ENCODE measurements at places on chromosomes 5 and 9.

GRCh38 chr9:120569556-120569955, 10.4 kb downstream of the CDK5RAP2 start:
- DNase-seq: no peak

- DNase-seq: peak; percentile 57
Measured at GRCh38 chr9:90991953-90992352, 190.3 kb downstream of the SYK start.

DNA sequence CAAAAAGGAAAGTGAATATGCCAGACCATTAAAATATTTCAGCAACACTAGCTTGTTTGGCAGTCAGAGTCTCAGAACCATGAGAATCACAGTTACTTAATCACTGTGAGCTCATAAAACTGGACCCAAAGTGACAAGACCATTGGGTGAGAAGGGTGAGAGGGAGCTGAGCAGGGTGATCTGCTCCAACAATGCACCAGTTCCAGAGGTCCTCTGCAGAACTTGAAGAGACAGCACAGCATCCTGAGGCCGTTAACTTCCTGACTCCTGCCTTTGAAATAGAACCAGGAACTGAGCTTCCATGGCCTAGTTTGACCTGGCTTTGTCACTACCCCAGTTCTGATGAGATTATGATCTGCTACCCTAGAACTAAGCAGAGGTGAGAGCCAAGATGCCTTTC, 57.4 kb downstream of the NFIB start:
- no peak for DNase-seq

- DNase-seq: no peak
Measured at GRCh38 chr5:35213608-35214007, 16.7 kb downstream of the PRLR start.

DNA sequence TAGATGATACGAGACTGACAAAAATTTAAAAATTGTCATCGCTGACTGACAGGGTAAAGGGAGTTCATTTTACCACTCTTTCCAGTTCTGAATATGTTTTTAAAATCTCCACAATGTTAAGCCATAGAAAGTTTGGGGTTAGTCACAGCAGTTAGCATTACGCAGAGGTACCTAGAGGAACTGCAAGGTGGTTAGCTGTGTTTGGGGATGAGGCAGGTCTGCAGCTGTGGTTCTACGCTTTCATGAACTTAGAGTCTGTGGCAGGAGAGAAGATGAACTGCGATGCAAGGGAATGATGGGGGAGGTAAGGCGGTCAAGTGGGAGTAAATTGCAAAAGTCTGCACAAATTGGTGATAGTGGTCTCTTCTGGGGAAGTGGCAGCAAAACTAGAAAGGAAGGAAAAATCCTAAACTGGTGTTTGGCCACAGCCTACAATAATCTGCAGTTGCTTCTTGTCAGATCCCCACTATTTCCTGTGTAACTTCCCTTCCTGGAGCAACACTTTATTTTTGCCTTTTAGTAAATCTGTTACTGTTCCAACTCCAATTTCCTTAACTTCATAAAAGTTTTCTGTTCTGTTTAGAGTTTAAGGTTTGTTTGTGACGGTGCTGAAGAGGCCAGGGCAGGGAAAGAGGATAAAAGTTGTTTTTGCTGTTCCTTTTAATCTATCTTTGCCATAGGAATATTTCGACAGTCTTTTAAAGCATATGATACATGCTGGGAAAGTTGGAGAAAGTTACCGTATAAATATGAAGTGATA, 38.6 kb upstream of the SNX2 start:
- no peak for DNase-seq

- DNase-seq: no peak
Measured at GRCh38 chr5:38483805-38484398, 72.5 kb downstream of the LIFR start.

DNA sequence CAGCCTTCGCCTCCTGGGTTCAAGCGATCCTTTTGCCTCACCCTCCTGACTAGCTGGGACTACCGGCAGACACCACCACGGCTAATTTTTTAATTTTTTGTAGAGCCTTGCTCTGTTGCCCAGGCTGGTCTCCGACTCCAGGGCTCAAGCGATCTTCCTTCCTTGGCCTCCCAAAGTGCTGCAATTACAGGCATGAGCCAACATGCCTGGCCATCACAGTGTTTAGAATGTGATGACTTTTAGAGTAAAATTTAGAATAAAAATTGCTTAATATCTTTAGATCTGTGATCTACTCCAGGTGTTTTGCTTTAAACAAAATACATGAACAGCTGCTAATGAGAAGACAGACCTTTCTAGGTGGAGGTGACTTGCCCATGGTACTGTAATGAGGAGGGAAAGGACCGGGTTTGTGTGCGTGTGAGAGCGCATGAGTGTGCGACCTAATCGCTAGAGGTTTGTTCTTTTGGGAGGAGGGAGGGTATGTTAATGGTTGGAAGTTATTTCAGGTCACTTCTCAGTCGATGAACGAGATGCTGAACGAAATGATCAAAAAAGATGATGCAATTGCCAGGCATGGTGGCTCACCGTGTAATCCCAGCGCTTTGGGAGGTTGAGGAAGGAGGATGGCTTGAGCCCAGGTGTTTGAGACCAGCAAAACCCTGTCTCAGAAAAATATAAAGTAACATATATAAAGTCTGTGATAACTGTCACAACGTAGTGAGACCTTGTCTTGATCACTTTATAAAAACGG, 2.0 kb downstream of the CNOT6 start:
- no peak for DNase-seq

GRCh38 chr9:94912700-94913249, 186.3 kb downstream of the AOPEP start:
- peak; percentile 95 for DNase-seq

GRCh38 chr5:168147568-168148360, 143.7 kb upstream of the WWC1 start:
- no peak for DNase-seq

DNA sequence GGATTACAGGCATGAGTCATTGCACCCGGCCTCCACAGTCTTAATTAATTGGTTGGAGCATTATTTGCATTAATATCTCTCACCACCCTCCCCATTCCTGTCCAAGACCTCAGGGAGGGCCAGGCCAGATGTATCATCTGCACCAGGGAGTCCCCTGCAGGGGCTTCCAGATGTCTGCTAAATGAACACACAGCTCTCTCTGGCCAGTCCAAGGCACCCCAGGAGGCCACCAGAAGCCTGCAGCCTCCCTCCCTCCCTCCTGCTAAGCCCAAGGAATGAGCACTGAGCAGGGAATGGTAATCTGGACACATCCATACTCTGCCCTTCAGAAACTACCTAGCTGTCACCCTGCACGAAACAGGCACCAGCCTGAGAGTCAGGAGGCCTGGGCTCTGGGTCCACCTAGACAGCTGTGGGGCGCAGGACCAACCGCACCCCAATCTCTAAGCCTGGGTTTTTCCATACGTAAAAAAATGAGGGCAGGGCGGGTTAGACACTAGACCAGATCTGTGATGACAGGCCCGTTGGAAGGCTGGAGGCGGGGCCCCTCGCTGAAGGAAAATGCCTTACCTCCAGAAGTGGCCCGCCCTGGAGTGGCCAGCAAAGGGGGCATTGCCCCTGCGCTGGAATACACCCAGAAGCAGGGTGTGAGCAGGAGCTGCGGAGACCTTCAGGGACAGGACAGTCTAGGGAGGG, 8.3 kb downstream of the CIZ1 start:
- no peak for DNase-seq

GRCh38 chr9:127694890-127695720, 11.7 kb upstream of the CFAP157 start:
- DNase-seq: peak; percentile 21

GRCh38 chr9:108666240-108666784, 189.5 kb downstream of the ACTL7B start:
- DNase-seq: no peak

GRCh38 chr9:3962971-3963642, 336.8 kb downstream of the GLIS3 start:
- DNase-seq: peak; percentile 91

GRCh38 chr9:122402874-122403273, 32.0 kb downstream of the PTGS1 start:
- DNase-seq: peak; percentile 46

- DNase-seq: peak; percentile 69
Measured at GRCh38 chr5:144203750-144204596, 33.3 kb downstream of the KCTD16 start.

Data from fibroblast of skin of back (primary cell).